COLO829 (cell line): ENCODE measurements at places on chromosomes 12 and 14.

- DNase-seq = no peak
Observed at GRCh38 chr12:124713041-124713435, 145.6 kb upstream of the NCOR2 start.

- no peak for DNase-seq
Observed at GRCh38 chr12:56768424-56768823, 5.3 kb downstream of the HSD17B6 start.

GRCh38 chr14:105854600-105855245 is 328.3 kb downstream of the TMEM121 start:
- DNase-seq = no peak

- no peak for DNase-seq
Observed at GRCh38 chr12:11822081-11822834, 172.8 kb downstream of the ETV6 start.

GRCh38 chr14:20350282-20350681 is 6.8 kb downstream of the PARP2 start:
- no peak for DNase-seq

DNA sequence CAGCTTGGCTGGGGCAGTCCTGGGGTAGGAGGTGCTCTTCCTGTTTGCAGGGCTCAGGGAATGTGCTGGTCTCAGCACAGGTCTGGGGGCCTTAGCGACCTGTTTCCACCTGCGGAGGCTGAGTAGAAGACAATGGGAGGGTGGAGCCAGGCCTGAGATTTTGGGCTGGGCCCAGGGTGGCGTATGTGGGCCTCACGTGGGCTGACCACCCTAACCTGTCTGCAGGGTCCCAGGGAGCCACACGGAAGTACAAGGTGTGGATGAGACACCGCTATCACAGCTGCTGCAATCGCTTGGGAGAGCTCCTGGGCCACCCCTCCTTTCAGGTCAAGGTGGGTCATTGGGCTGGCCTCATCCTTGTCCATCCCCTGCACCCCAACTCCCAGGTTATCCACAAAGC is 1.1 kb downstream of the NOC4L start:
- no peak for DNase-seq

- no peak for DNase-seq
Observed at GRCh38 chr14:104201063-104201462, 62.7 kb downstream of the KIF26A start.

DNA sequence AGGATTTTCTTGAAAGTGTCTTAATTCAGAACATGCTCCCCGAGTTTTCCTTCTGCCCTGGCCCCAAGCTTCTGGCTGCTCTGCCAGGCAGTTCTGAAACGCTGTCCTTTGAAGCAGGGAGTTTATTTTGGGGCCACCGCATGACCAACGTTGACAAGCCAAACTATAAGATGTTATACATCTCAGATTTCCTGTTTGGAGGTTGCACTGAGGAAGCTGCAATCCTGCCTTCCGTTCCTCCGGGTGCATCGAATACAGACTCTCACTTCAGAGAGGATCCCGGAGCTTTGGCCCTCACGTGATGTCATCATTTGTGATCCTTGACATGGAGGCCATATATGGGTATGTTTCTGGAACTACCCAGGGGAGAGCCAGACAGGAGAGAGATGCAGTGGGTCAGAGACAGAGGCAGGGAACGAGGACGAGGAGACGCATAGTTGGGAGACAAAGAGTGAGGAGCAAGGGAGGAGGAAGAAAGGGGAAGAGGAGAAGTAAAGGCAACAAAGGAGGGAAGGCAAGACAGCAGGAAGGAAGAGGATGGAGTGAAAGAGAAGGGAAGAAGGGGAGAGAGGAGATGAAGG is at the start of gene ASB2:
ASB2 (minus strand) TSS at position 94 of the 581 bp plus-strand sequence. CDS start 12,031 bp downstream, outside the sequence.
- peak; percentile 85 for DNase-seq

GRCh38 chr12:108266131-108266530 is 73.0 kb downstream of the CMKLR1 start:
- no peak for DNase-seq

GRCh38 chr12:72647139-72647538 is 375.0 kb downstream of the TRHDE start:
- DNase-seq = no peak

- no peak for DNase-seq
Observed at GRCh38 chr12:105429511-105429910, 99.0 kb downstream of the C12orf75 start.

- DNase-seq = no peak
Observed at GRCh38 chr14:95524706-95525512, 8.5 kb upstream of the SYNE3 start.

- DNase-seq = no peak
Observed at GRCh38 chr14:102937331-102938175, 15.1 kb downstream of the AMN start.

GRCh38 chr12:112097641-112098040 is 10.9 kb downstream of the NAA25 start:
- no peak for DNase-seq

DNA sequence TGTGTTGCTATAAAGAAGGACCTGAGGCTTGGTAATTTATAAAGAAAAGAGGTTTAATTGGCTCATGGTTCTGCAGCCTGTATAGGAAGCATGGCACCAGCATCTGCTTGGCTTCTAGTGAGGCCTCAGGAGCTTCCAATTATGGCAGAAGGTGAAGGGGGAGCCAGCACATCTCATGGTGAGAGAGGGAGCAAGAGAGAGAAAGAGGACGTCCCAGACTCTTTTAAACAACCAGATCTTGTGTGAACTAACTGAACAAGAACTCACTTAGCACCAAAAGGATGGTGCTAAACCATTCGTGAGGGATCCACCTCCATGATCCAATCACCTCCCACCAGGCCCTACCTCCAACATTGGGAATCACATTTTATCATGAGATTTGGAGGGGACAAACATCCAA is 6.1 kb upstream of the SNAPC1 start:
- no peak for DNase-seq

DNA sequence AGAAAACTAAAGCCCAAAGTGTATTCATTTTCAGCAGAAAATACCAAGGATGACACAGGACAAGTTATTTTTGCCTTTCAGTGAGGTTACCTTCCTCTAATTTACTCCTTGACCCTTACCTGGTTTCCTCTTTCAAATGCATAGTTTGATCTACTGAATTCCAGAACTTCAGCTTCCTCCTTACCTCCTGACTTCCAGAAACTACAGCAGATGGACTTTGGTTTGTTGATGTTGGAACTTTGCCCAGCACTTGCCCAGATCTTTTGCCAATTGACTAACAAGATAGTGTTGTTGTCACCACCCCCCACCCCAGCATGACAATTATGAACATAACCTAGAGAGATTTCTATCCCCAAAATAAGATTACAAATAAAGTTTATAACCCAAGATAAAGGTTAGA is 63.2 kb downstream of the NAV3 start:
- DNase-seq = peak; percentile 20

DNA sequence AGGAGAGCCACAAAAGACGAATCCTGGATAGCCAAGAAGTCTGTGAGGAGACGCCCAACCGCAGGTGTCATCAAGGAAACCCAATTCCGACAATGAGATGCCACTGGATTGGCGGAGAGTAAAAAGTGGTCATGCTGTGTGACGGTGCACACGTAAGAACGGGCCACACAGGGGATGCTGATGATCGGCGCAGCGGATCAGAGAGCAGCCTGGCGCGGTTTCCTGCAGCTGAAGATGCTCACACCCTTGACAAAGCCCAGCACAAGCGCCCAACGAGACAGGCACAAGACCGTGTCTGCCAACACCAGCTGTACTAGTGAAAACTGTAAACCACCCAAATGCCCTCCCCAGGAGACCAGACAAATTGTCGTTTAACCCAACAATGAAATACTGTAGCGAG is 55.8 kb downstream of the CCDC85C start:
- no peak for DNase-seq

- DNase-seq = no peak
Observed at GRCh38 chr14:48250575-48250974, 575.2 kb upstream of the MDGA2 start.
